ENCODE measurements at places on chromosomes 7 and 10.

DNA sequence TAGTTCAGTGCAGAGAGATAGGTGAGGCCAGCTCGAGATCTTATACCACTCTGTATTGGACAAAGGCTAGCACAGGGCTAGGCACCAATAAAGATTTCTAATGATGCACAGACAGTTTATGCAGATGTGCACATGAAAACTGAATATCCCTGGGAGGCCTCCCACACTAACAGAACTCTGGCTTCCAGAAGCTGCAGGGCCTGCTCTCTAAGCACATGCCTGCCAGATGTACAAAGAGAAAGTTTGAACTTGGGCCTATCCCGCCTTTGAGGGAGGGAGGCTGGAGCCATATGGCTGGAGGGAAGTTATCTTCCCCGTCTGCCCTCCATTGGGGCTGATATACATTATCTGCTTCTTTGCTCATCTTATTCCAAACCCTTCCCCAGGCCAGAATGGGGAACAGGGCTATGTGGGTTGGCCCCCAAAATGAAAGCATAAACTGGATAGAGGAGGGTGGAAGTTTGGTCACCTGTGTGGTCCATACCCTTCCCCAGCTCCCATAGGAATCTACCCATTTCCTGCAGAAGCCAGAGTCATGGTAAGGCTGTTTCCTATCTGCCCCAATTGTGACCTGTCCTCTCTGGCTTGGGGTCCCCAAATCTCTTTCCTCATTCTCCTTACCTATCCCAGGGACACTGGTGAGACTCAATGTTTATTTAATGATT, 3.8 kb downstream of the KAZALD1 start:
- DNase-seq = no peak

DNA sequence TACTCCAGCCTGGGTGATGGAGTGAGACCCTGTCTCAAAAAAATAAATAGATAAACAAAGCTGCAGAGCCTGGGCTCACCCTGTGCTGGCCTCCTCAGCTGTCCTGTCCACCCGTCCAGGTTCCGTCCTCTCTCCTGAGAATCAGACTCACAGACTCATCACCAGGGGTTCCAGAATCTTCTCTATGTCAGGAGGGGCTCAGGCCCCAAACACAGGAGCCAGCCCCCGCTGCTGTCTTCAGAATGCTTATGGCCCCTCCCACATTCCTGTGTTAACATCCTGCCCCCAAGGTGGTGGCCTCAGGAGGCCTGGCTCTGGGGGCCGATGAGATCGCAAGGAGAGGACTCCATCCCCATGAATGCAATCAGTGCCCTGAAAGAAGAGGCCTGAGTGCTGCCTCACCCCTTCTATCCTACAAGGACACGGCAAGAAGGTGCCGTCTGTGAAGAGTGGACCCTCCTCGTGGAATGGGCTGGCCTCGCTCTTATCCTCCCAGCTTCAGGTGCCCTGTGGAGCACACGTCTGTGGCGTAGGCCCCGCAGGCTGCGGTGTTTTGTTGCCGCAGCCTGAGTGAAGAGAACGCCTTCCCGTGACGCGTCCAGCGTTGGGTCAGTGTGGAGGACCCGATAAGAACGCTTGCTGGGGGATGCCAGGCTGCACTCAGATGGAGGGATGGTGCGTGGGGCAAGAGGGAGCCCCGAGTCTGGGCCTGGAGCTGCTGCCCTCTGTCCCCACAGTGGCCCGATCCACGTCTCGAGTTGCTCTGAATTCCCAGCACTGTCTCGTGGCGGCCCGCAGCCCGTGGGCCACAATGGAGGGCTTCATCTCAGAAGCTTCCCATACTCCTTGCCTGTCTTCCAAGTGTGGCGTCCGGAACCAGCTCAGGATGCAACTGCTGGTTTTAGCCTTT, 77.1 kb downstream of the INPP5A start:
- DNase-seq = no peak

- DNase-seq = no peak
These were observed 2.0 kb upstream of the PANK1 start for GRCh38 chr10:89646889-89647657.

GRCh38 chr10:79328737-79329504, 18.3 kb upstream of the PPIF start:
- no peak for DNase-seq

DNA sequence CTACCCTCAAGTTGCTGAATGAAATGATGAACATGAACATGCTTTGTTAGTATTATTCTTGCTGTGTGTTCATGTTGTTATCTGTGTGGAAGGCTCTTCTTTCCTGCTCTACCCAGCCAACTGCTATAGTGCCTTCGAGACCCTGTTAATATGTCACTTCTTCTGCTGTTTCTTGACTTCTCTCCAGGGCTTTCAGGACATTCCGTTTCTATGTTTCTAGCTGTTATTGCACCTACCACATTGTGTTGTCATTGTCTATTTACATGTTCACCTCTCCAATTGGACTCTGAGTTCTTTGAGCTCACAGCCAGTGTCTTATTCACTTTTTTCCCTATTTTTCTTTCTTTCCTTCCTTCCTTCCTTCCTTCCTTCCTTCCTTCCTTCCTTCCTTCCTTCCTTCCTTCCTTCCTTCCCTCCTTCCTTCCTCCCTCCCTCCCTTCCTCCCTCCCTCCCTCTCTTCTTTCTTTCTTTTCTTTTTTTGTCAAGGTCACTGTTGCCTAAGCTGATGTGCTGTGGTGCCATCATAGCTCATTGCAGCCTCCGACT, 40.4 kb downstream of the BAMBI start:
- no peak for DNase-seq

- peak; percentile 3 for DNase-seq
These were observed 65.4 kb downstream of the TACC2 start for GRCh38 chr10:122054048-122055025.

DNA sequence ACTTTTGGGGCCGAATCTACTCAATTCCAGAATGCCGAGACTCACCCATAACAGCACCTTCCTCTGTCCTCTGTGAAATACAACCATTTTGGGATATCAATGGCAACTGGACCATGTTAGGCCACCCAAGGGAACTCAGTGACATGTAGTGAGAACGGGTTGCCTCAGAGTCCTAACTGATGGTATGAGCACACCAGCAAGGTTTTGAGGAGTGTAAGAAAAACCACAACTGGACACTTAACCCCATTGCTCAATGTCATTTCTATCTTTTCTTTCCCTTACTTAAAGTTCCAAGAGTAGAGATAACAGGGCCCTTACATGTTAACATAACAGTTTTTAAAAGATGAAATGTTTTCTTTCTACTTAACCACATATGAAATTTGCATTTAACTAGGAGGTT, 67.1 kb downstream of the TNS3 start:
- DNase-seq = no peak

DNA sequence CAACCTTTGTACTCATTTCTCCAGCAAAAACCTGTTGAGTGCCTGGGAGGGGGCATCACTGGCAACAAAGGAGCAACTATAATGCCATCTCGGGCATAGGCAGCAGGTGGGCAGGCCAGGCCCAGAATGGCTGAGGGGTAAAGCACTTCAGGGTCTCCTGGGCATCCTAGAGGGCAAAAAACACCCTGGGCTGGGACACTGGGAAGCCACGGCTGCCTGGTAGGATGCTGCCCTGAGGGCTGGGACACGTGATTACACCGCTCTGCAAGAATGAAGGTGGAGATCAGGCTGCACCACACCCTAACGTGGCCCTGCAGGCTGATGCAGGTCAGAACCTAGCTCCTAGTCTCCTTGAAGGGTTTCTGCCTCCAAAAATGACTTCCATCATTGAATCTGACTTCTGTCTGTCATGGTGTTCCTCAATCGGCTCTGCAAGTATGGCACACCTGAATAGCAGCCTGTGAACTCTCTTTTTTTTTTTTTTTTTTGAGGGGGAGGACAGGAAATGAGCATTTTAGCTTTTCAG, 4.5 kb upstream of the TRAPPC14 start:
- DNase-seq = no peak

GRCh38 chr7:50356212-50356944, 51.9 kb downstream of the IKZF1 start:
- DNase-seq = no peak

- DNase-seq = peak; percentile 27
These were observed 27.0 kb downstream of the NAMPT start for GRCh38 chr7:106257752-106258151.

DNA sequence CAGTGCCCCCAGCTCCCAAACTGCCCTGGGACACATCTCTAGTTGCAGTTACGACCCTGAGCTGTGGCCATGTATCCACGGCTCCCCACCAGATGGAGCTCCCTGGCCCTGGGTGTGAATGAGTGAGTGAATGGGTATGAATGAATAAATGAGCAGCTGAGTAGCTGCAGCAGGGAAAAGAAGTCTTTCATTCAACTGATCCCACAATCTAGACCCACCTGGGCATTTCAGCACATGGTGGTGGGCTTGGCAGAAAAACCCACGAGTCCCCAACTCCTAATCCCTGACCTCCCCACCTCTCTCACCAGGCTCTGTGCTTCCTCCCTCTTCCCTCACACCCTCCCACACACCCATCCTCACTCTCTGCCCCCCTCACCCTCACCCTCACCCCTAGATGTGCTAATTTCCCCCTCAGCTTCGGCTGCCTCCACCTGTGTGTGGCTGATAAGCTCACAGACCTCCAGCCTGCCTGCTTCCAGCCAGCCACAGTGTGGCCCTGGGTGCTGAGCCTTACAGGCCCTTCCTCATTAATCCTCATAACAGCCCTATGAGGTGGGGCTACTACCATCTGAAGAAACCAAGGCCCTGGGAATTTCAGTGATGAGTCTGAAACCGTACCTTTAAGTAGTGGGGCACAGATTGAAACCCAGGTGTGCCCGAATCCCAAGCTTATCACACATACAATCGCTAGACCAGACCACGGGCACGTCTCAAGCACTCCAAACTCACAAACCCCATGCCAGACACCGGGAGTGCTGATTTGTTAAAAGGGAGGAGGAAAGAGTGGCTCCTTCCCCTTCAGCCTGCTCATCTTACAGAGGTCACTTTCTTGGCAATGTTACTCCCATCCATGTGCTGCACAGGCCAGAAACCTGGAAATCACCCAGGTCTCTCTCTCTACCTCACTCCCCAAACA, 2.2 kb upstream of the ATP6V1F start:
- no peak for DNase-seq

All from T-helper 2 cell (primary cell).